RKO (cell line): ENCODE measurements at places on chromosomes 5 and 9.

- DNase-seq = peak; percentile 36
Observed at GRCh38 chr9:91047993-91048607, 246.5 kb downstream of the SYK start.

- no peak for DNase-seq
Observed at GRCh38 chr9:88995200-88995577, 3.9 kb downstream of the S1PR3 start.

DNA sequence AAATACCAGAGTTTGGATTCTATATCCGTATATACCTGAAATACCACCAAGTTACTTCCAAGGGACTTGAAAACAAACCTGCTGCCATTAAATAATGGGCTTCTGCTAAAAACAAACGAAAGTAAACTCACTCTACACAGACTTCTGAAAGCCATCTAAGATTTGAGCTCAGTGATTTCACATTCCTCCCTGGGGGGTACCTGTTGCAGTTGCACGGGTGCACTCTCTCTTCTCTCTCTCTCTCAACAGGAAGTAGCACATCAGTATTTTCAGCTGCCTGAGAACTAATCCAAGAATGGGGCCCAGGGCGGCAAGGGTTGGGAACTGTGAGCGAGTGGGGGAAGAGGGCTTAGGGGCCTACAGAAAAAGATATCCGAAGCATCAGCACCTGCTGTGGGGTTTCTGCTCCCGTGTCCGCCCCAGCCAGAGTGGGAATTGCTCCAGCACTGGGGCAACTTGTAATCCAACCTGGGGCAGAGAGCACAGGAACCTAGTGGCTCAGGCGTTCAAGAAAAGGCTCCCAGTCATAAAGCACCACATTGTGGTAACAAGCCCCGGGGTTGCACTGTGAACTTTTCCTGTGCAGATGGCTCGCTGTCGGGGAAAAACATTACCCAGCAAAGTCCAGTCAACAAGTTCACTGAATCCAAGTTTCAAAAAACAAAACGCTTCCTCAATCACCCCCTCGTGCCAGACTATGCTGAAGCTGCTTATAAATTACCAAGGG, 99.8 kb downstream of the EFNA5 start:
- DNase-seq = no peak

DNA sequence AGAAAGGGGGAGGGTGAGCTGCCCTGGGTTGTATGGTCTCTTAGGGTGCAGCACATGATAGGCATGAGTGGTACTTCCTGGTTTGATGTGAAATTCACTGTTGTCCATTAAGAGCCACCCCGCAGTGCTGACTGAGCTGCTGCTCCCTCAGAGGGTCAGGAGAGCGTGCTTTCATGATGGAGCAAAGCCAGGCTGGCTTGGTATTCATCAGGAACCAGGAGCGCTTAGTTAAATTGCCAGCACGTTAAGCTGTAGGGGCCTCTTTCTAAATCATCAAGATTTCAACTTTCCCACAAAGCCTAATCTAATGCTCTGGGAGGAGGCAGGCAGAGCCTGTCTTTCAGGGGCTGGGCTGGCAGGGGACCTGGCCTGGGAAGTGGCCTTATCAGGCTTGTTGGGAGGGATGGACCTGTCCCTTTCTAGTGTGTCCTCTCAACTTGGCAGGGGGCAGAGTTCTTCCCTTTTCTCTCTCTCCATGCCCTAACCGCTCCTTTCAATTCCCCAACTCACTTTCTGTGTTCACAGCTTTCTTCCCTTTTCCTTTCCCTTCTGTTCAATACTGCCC, 7.9 kb downstream of the CYSTM1 start:
- DNase-seq = no peak

DNA sequence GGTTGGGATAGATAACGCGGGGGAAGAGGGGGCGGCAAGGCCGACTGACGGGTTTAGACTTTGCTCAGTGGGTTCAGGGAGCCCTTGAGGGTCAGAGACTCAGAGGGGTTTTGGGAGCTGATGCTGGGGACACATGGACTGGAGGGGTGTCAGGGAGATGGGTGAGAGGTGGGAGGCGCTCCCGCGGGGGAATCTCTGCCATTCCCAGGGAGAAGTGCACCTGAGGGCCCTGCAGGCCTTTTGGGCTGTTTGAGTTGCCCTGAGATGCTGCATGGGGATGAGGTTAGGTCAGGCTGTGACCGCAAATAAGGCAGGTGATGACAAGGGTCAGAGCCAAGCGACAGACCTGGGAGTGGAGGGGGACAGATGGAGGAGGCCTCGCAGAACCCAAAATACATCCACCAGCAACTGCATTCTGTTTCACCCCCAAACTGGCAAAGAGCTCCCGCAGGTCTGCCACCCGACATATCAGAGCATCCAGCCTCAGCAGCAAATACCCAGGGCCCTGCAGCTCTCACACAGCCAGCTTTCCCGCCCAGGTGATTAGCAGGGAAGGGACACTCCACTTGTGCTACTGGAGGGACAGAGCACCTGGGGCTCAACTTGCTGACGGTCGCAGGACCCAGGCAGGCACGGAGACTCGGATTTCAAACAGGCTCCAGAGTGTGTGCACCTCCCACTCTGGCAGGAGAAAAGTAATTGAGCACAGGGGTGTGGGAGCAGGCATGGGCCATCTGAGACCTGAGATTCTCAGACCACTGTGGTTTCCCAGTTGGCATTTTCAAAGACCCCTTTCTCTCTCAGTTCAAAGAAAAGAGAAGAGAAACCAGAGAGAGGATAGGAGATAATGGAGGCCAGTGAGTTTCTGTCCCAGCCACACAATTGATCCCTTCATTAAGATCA, 26.4 kb downstream of the TMOD1 start:
- DNase-seq = no peak

GRCh38 chr9:36263683-36264082, 5.4 kb upstream of the GNE start:
- no peak for DNase-seq

DNA sequence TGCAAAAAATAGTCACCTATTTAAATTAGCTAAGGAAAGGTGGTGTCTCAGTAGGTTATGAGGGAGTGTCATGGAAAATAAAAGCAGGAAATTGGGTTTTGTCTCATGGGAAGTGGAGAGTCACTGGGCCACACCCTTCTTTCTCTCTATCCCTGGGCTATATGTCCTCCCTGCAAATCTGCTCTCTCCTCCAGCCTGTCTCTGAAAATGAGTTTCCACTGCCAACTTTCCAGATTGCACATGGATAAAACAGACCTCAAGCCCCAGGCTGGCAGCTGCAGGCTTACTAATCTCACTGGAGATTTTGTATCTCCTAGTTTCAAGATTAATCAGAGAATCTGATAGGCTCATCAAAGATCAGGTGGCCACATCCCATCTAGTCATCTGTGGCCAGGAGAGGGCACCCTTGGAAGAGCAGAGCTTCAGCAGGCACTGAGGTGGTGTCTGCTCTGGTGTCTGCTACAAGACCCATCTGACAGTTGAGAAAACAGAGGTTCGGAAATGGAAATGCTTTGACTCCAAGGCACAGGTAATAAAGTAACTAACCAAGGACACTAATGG, 178.9 kb downstream of the MSX2 start:
- no peak for DNase-seq

DNA sequence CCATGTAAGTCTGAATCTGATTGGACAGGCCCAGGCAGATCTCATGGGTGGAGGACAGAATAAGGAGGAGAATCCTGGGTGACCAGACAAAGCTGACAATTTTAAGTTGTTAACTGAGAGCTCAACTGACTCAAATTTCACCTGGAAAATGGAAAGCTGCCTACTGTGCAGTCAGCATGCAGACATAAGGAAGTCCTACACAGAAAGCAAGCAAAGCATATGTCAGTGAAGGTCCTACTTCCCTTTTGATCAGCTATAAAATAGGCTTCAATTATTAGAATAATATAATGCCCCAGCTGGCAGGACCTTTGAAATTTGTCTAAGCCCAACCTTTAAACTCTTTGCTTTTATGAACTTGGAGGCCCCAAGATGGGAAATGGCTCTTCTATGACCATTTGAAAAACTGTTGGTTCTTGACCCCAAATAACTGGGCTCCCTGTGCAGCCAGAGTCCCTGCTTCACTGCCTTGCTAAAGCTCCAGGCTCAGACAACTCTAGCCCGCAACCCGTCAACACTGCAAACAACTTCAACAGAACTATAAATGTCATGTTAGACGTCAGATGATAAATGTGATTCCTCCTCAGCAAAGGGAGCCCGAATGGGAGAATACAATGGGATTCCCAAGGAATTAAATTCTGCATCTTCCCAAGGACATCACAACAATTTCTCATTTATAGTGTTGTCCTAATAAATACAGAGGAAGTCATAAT, 118.9 kb upstream of the ADRA1B start:
- no peak for DNase-seq

- DNase-seq = no peak
Observed at GRCh38 chr5:142501890-142502289, 177.1 kb upstream of the SPRY4 start.

DNA sequence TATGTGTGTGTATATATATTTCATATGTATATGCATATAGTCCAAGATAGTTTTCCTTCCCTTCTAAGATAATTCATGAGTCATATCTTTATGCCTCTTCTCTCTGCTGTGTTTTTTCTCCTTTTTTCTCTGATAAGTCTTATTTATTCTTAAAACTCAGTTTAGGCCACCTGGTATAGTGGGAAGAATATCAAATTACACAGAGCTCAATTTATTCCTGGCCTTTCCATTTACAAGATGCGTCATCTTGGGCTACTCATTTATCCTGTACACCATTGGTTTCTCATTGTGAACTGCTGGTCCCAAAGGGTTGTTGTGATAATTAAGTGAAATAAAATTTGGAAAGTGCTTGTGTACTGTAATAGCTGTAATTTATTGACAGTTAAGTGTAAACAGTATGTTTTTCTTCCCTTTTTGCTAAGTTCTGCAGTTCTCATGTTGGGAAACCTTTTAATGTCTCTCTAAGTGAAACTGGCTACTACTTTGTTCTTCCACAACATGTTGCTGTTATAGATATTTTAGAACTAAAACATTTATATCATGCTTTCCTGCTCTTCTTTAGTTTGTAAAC, 19.4 kb downstream of the CCDC171 start:
- no peak for DNase-seq

DNA sequence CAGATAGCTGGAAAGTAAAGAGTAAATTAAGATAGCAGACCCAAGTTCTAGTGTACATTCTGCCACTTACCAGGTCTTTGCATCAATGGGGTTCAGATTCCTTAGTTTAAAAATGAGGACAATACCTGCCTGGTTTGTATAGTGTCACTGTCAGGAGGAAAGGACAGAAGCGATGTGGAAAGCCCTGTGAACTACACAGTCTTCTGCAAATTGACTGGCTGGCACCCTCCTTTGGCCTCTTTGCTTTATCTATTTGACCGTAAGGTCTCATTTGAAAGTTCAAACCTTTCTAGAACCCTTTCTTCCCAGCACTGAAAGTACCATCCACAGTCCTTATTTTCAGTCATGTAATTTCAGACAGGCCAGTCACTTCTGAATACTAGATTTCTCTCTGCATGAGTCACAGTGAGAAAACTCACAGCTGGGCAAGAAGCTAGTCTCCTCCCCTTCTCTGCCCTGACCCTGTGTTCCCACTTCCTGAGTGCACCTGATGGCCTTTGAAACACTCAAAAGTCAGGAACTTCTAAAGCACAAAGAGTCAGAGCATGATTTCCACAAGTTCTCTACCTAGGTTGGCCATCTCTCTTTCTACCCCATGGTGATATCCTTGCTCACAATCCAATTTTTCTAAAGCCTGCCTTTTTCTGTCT, 91.3 kb upstream of the RASEF start:
- DNase-seq = peak; percentile 44

DNA sequence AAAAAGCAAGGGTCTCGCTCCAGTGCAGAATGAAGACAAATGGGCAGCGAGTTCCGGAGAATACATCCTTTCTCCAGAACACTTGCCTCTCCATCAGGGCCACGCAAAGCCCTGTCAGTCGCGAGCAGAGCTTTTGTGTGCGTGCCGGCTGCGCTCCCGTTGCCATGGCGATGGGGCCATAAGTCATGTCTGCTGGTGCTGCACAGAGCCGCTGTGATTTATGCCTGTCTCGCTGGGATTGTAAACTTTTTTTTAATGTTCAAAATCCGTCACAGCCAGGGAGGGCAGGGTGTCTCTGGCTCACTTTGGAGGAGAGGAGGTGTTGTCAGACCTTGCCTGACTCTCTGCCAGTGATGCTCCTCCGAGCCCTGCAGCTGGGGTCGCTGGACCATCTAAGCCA, 272.7 kb downstream of the TRIM32 start:
- no peak for DNase-seq

DNA sequence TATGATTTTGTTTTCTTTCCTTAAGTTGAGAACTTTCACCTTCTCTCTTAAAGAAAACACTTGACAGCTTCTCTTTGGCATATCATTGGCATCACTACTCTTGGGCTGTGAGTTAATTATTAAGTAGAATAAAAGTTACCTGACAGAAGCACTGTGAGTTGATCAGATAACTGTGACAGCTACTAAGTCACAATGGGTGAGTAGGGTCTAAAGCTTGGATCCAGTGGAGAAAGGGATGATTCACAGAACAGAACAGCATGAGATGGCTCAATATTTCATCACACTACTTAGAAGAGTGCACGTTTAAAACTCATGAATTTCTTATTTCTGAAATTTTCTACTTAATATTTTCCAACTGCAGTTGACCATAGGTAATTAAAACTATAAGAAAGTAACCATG, 268.5 kb upstream of the NMUR2 start:
- peak; percentile 2 for DNase-seq

DNA sequence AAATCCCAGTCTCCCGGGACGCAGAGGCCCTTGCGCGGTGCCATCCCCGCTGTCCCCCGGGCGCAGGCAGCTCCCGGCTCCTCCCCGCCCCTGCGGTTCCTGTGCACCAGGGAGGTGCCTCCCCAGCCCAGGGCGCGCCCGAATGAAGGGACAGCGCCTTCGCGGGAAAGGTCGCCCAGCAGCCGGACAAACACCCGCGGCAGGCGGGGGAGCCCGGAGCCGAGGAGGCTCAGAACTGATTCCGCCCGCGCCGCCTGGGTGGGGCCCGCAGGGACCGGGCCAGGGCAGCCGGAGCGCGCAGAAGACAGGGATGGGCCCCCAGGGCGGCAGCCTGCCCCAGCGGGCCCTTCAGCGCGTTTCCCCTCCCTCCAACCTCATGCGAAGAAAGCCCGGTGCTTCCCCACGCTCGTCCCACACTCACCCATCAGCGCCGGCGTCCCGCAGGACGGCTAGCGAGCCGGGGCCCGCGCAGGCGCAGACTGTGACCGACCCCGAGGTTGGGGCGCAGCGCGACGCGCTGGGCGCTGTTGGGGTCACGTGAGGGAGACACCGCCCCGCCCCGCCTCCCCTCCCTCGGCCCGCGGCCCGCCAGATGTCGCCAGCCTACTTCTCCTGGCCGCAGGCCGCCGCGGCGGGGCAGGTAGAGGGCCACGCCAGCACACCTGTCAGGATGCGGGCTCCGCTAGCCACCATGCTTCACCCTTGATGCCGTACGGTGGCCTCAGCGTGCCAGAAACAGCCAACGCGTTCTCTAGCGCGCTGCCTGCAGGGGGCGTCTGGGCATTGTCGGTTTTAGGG, at the start of gene SLC25A51:
Gene SLC25A51, minus strand, starts transcription at position 481 of the 798 bp plus-strand sequence. CDS start 15,577 bp downstream, outside the sequence.
- DNase-seq = peak; percentile 89

GRCh38 chr9:114017741-114018715, 60.1 kb downstream of the AMBP start:
- DNase-seq = no peak
